Small intestine (tissue), 16 donors: ENCODE measurements at places on chromosomes 11 and 22. TPM values are rescaled to one million over a fixed set of nuclear protein-coding genes. Genes with fewer than 3 reads are reported as not detected.

DNA sequence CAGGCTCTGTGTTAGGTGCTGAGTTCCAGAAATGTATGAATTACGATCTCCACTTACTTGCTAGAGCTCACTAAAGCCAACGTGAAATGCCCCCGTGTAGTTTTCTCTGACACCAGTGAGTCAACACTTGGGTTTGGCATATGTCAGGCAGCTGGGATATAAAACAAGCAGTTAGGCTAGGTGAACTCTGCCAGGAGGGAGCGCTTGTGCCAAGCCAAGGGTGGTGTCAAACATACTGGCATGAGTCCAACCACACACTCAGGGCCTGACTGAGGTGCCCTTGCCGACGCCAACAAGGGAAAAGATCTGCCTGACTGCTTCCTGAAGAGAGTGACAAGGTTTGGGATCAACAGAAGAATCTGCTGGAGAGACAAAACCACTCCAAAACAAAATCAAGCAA is 167.8 kb upstream of the NARS2 start:
- H3K4me1 ChIP-seq = no peaks in the 10 kb centered on the region
- DNase-seq = no peak
- no peak overlapping the region for H3K4me3 ChIP-seq
- H3K36me3 ChIP-seq = no peaks in the 10 kb centered on the region
- no peak overlapping the region for H3K27ac ChIP-seq
- no peaks in the 10 kb centered on the region for H3K27me3 ChIP-seq

- peaks cover 61% of the 10 kb centered on the region for H3K27me3 ChIP-seq
- H3K27ac ChIP-seq = no peak overlapping the region
- H3K4me1 ChIP-seq = peaks cover 27% of the 10 kb centered on the region
Measured at GRCh38 chr11:62928011-62928410, 6.8 kb upstream of the CHRM1 start.

- H3K27ac ChIP-seq = no peak overlapping the region
- H3K27me3 ChIP-seq = no peaks in the 10 kb centered on the region
- H3K4me1 ChIP-seq = no peaks in the 10 kb centered on the region
Measured at GRCh38 chr11:92750794-92751193, 218.7 kb upstream of the MTNR1B start.

- H3K4me1 ChIP-seq = no peaks in the 10 kb centered on the region
- no peaks in the 10 kb centered on the region for H3K36me3 ChIP-seq
- no peaks in the 10 kb centered on the region for H3K27me3 ChIP-seq
- DNase-seq = peak; percentile 52
Measured at GRCh38 chr22:36461665-36462649, 19.5 kb downstream of the TXN2 start.

DNA sequence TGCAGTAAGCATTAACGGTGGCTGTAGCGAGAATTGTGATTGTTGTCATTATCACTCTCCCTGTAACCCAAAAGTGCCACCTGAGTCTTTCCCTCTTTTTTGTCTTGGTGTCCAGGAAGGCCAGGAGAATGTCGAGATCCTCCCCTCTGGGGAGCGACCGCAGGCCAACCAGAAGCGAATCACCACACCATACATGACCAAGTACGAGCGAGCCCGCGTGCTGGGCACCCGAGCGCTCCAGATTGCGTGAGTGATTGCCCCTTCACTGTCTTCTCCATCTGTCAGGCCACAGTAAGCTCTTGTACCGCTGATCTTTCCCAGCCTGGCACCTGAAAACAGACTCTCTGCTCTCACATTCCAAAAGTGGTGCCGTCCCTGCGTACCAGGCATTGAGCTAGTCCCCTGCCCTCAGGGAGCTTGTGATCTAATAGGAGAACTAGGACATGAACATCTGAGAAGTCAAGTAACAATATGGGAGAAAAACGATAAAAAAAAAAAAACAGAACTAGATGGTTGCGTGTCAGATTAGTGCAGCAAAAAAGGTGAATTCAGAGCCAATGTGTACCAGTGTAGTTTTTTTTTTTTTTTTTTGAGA is 5.8 kb downstream of the POLR2F start:
- no peaks in the 10 kb centered on the region for H3K27me3 ChIP-seq
- H3K36me3 ChIP-seq = peaks cover 9% of the 10 kb centered on the region
- H3K27ac ChIP-seq = no peak overlapping the region
- H3K4me1 ChIP-seq = peaks cover 6% of the 10 kb centered on the region
- no peak for DNase-seq
- no peak overlapping the region for H3K4me3 ChIP-seq

GRCh38 chr22:49733631-49734030 is 94.0 kb downstream of the BRD1 start:
- H3K4me1 ChIP-seq = no peaks in the 10 kb centered on the region
- no peak overlapping the region for H3K27ac ChIP-seq
- H3K4me3 ChIP-seq = no peak overlapping the region
- no peaks in the 10 kb centered on the region for H3K27me3 ChIP-seq
- DNase-seq = no peak

DNA sequence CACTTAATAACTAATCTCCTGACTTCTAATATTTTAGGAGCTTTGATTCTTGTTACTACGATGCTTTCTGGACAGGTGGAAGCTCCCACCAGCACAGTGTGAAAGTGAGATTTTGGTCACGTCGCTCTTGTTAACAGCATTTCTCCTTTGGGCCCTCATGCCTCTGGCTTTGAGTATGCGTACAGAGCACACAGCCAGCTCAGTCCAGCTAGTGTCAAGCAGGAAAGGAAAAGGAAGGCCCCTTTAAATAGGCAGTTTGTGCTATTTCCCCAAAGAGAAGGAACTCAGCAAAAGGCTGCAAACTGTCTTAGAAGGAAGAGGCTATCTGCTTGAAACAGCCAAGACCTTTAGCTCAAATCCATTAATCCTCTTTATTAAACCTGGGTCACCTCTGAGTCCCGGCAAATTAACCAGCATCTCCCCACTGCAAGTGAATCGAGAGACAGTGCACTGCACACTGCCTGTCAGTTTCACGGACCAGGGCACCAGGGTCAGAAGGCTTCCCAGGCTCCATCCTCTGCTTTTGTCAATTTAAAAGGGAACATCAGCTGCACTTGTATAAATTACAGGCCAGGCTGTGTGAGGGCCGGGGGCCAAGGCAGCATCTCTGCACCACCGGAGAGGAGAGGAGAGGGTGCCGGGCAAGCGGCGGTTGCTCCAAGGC is 34.7 kb downstream of the OPCML start:
- H3K27ac ChIP-seq = no peak overlapping the region
- no peaks in the 10 kb centered on the region for H3K27me3 ChIP-seq
- DNase-seq = no peak
- no peaks in the 10 kb centered on the region for H3K4me1 ChIP-seq

DNA sequence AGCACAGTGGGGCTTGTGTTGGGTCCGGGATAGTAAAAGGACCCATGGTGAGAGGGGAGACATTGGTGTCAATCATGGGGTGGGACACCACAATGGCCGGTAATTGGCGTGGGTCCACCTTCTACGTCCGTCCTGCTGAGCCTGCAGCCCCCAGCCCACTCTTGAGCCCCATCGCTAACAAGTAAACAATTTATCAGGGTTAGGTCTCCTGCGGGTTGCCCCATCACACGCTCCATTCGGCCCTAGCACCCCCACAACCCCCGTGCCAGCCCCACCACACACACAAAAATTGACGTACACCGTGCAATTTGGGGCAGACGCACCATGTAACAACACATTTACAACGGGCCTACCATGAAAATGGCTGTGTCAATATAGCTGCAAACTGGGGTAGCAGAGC is 86.5 kb upstream of the HTATIP2 start:
- no peak for DNase-seq
- no peak overlapping the region for H3K4me3 ChIP-seq
- H3K27ac ChIP-seq = no peak overlapping the region
- H3K4me1 ChIP-seq = no peaks in the 10 kb centered on the region
- H3K27me3 ChIP-seq = no peaks in the 10 kb centered on the region
- no peaks in the 10 kb centered on the region for H3K36me3 ChIP-seq

Gene MMP11
- polyA plus RNA-seq = 16.8 TPM

Gene PANX3
- polyA plus RNA-seq = not detected
